ENCODE measurements at places on chromosomes 1 and 21.

- DNase-seq: no peak
These were observed 419.3 kb downstream of the KCTD3 start for GRCh38 chr1:215986401-215986800.

- no peak for DNase-seq
These were observed 36.6 kb downstream of the GPR3 start for GRCh38 chr1:27429029-27429425.

- DNase-seq: no peak
These were observed 9.8 kb downstream of the PPFIA4 start for GRCh38 chr1:203036135-203036534.

GRCh38 chr1:25111706-25112105 lies 120.6 kb downstream of the SYF2 start:
- no peak for DNase-seq

DNA sequence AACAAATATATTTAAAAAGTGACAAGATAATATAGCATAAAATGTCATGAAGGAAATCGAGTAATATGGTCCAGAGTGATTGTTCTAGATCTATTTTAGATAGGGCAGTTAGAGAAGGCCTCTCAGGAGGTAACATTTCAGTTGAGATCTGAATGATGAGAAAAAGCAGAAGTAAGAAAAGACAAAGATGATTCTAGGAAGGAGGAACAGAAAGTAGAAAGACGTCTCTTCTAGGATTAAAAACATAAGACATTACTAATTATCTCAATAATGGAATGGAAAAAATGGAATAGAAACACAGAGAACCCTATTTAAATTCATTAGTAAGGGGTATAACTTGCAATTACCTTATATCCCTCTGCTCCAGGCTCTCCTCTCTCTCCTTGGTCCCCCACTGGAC lies 130.0 kb upstream of the ZNHIT6 start:
- DNase-seq: no peak
